Activated CD4-positive, alpha-beta T cell treated with anti-CD3 and anti-CD28 coated beads for 24 hours (primary cell): ENCODE measurements at places on chromosomes 12 and 14.

DNA sequence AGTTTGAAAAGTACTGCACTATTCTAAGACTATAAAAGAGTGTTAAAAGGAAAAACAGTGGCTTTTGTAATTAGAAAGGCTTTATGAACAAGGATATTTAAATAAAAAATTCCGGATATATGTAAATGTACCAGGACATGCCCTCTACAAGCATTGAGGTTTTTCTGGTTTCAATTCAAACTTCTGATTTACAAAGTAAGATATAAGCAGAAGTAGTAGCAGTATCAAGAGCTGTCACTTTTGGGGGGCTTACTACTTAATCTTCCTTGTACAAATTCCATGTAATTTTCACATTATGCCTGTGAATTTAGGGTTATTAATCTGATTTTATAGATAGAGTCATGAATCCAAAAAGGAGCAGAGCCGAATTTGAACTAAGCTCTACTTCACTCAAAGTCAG is 170.3 kb upstream of the ATP2B1 start:
- no peak for DNase-seq

DNA sequence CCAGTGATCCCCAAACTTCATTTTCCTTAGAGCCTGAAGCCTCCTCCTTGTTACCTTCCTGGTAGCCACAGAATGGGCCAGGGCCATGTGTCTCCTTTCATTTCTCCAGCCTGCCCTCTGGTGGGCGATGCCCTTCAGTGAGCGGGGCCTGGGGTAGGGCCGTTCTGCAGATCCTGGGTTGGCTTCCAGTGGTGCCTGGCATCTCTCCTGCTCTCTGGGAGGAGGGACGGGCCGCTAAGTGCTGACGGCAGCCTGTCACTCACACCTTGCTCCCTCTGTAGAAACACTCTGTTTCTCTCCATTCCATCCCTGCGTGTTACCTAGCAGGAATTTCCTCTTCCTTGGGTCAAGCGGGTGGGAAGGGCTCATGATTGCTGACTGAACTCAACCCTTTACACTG is 232.1 kb downstream of the CACNA1C start:
- DNase-seq: no peak

GRCh38 chr14:31660191-31660590 is 99.0 kb downstream of the NUBPL start:
- DNase-seq: no peak

GRCh38 chr12:97321621-97322020 is 141.0 kb upstream of the RMST start:
- no peak for DNase-seq
